ENCODE measurements at places on chromosomes 7 and 10.

DNA sequence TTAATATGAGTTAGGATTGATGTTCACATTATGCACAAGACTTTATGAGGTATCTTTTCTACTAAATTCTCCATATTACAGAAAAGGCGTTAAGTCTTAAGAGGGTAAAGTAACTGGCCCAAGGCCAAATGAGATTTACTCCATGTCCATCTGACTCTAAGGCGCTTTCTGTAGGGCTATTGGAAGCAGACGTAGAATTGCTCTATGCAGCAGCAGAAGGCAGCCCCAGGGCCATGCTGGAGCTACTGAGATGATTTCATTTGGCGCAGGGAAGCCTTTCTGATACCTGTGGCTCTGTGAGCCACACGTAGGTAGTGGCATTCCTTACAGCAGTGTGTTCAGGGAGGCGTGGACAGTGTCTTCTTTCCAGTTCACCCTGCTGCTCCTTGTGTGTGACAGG, 133.1 kb downstream of the SH2D4B start:
- no peak for DNase-seq

- no peak for DNase-seq
These were observed 96.4 kb downstream of the PRKG1 start for GRCh38 chr10:51170518-51171245.

- DNase-seq, result no peak
These were observed 51.2 kb upstream of the CAMK2B start for GRCh38 chr7:44376429-44377133.

GRCh38 chr7:87082675-87083074, 23.2 kb upstream of the ELAPOR2 start:
- no peak for DNase-seq

DNA sequence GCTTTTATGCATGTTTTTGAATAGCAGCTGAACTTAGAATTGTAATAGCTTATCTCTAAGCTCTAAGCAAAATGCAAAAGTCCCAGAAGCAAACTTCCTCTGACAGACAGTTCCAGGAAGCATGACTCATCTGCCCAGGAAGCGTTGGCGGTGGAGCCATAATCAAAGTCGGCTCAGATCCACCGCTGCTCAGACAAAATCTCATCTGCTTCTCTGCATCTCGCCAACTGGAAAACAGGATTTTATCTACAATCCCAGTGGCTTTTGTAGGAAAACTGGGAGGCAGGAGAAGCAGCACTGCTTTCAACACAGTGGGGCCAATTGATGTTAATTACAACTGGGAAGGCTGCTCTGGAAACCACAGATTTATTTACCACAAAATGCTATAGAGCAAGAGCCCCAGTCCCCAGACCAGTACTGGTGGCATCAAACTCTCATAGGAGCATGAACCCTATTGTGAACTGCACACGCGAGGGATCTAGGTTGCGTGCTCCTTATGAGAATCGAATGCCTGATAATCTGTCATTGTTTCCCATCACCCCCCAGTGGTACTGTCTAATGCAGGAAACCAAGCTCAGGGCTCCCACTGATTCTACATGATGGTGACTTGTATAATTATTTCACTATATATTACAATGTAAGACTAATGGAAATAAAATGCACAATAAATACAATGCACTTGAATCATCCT, 99.9 kb downstream of the CUBN start:
- peak; percentile 82 for DNase-seq

- no peak for DNase-seq
These were observed 221.3 kb downstream of the SKIDA1 start for GRCh38 chr10:21304198-21304597.

DNA sequence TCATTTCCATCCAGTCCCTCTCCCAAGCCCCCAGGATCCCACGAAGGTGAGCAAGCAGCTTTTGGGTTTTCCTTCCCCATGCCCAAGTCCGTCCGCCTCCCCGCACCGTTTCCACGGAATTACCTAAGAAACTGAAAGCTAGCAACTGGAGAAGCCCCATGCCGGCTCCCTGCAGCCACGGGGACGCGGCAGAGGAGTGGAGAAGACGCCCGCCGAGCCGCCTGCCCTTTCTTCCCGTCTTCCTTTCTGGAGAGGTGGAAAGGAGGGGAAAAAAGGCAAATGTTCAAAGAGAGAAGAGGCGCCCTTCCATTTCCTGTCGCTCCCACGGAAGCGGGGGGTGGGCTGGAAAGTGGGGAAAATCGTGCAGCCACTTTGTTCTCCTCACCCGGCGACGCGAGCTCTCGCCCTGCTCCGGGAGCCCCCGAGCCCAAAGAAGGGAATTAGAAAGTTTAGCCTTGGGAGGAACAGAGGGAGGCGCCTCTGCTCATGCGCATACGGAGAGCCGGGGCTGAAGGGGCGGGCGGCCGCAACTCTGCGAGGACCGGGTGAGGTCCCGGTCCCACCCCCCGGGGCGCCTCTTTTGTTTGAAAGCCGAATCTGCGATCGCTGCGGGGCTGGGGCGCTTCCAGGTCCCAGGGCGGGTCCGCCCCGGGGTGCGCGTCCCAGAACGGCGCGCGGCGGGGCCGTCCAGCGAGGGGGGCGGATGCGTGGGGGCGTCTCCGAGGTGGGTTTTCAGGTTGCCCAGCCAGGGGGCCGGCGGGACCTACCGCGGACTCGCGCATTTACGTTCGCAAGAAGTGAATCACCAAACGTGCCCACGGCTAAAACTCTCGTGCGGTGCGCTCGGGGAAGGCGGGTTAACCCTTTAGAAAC, at the start of gene LAMB1:
TSS of gene LAMB1 (minus strand) at position 436 of the 873 bp plus-strand sequence. CDS start at position 160, 276 bp downstream.
- no peak for DNase-seq

DNA sequence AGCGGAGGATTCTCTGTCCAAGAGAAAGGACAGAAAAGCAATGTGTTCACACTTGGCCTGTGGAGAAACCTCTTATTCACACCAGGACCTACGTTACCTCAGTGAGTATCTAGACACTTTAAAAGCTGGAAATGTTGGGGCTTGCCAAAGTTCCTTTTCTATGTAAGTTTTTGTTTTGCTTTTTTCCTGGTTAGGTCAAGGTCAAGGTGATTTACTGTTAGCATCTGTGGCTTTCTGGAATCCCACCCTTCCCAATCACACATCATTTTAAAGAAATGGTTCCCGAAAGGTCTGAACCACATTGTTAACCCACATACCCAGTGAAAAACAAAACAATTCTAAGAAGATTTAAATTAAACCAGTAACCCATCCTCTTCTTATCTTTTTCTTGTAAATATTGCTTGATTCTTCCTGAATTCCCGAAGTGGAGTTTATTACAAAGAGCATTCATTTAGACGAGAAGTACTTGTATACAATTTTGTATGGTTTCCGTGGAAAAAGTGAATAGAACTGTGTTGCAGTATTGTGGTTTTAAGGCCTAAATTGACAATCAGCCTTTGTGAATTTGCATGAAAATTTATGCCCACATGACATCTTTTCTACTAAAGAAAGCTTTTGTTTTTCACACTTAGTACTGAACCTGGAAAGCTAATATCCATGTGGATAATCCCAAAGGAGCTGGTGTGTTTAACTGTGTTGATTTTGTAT, 827.0 kb upstream of the IGFBP3 start:
- DNase-seq, result no peak

- no peak for DNase-seq
These were observed 62.6 kb upstream of the HECTD2 start for GRCh38 chr10:91347529-91347928.

- no peak for DNase-seq
These were observed 74.2 kb downstream of the EZH2 start for GRCh38 chr7:148809856-148810255.

- DNase-seq, result no peak
These were observed 41.4 kb upstream of the SNX10 start for GRCh38 chr7:26250239-26250638.

- no peak for DNase-seq
These were observed 35.8 kb downstream of the ELFN1 start for GRCh38 chr7:1705856-1706255.

GRCh38 chr7:50828801-50829200, 46.1 kb upstream of the GRB10 start:
- DNase-seq, result no peak

GRCh38 chr10:114499630-114500190, 95.4 kb upstream of the AFAP1L2 start:
- peak; percentile 57 for DNase-seq

- DNase-seq, result no peak
These were observed 151.3 kb upstream of the BMPER start for GRCh38 chr7:33753881-33754525.

DNA sequence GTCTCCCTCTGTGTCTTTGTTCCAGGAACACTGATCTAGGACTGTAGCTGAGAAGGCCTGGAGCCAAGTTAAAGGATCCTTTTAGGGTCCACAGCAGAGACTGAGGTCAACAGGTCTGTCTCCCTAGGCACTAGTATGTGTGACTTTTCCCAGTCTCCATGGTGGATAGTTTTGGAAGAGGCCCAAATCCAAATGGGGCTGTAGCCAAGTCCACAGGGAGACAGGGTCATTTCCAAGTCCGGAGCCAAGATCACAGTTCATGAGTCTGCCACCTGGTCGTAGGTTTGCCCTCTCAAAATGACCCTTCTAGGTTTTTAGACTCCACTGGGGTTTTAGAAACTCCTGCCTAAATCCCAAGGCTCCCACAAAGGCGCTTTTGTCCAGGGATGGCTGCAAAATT, 16.8 kb downstream of the ZNF277 start:
- no peak for DNase-seq

GRCh38 chr7:151796871-151797537, 79.9 kb downstream of the PRKAG2 start:
- no peak for DNase-seq

GRCh38 chr7:42180806-42181205, 56.2 kb downstream of the GLI3 start:
- DNase-seq, result no peak

GRCh38 chr10:114859222-114859621, 37.6 kb downstream of the FHIP2A start:
- no peak for DNase-seq

GRCh38 chr10:49744924-49745605, 17.1 kb downstream of the OGDHL start:
- no peak for DNase-seq

DNA sequence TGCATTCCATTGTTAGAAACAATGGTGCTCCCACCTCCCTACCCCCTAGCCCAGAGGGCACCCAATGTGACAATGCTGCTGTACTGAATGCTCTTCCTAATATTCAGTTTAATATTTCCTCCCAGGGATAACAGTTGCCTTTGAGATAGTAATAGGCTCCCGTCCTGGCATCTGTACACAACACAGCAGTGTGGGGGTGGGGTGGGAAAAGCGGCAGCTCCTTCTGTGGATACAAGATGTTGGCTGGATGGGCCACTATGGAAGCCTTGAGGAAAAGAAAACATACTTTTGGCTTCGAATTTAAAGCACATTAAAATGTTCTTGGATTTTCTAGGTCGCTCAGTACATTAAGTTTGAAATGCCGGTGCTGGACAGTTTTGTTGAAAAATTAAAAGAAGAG, 9.2 kb upstream of the ZNF22 start:
- DNase-seq, result no peak

DNA sequence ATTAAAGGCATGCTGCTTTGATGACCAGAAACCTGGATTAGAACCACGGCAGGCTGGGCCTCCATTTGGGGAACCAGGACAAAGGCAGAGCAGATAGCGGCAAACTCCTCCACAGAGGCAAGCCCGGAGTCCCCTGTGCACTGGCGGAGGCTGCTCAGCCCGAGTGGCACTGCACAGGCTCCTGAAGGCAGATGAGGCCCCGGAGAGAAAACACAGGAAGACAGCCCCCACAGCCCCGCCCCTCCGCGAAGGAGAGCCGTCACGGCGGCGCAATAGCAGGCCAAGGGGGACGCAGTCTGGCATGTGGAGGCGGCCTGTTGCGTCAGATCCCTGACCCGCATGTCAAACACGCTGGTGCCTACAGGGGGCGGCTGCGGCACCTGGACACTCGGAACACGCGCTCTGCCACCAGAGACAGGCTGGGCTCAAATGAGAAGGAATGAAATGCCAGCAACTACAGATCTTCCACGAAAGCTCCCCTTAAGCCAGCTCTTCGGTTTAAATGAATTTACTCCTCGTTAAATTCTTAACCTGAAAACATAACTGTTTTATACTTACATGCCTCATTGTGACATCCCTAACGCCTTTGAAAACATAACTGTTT, 128.5 kb downstream of the MAD1L1 start:
- DNase-seq, result peak; percentile 68

DNA sequence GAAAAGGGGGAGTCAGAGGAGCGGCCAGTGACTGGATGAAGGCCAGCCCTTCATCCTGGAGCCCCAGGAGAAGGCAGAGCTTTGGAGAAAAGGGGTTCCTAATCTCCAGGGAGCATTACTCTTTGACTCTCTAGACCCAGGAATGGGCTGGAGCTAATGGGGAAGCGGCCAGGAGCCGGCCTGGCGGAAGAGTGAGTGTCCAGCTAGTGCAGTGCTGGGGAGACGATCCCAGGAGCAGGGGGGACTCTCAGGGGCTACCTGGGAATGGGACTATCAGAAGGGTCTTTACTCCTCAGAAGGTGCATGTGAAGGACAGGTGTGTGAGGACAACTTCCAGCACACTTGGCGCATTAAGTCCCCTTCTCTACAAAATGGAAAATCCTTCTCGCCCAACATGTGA, 2.4 kb upstream of the PAX2 start:
- DNase-seq, result no peak

Data from CD4-positive, alpha-beta T cell treated with Interferon alpha-2 for 1 hour (primary cell).